ENCODE measurements at places on chromosomes 6 and 20.

DNA sequence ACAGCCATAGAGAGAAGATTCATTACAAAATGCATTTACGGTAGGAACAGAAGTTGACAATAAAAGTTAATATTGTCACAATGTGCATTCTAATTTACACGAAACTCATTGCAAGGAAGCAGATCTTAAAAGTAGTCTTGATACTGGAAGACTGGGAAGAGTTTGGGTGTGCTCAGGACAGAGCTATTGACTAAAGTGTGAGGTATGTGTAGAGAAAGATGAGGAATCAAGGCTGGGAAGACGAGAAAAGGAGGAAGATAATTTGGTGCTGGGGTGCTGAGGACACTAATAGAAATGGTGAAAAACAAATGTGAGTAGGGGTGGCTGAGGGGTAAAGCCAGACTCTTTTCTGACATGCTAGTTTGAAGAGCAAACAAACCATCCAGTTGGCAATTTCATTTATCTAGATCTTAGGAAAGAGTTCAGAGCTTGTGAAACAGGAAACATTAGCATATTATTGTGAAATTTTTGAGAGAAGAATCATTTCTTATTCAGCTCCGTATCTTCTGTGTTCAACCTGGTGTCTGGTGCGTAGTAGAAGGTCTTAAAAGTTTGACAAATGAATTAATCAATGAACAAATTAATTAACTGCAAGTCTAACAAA, 72.7 kb downstream of the ELOVL4 start:
- no peak for DNase-seq

DNA sequence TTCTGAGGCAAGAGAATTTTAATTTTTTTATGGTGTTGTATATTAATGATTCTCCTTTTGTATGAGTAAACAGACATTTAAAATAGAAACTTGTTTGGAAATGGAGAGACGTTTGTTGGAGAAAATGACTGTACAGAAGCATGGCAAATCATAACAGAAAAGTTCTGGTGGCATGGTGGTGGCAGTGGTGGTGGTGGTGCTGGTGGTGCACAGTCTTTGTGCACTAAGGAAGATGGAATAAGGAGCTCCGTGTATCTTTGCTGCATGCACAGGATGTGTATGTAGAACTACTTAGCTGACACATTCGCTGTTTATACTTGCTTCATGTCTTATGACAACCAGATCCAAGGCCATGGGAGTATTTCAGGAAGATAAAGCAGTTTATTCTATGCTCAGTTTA, 294.9 kb downstream of the UTRN start:
- no peak for DNase-seq

GRCh38 chr6:40743226-40743625, 156.1 kb upstream of the LRFN2 start:
- no peak for DNase-seq

DNA sequence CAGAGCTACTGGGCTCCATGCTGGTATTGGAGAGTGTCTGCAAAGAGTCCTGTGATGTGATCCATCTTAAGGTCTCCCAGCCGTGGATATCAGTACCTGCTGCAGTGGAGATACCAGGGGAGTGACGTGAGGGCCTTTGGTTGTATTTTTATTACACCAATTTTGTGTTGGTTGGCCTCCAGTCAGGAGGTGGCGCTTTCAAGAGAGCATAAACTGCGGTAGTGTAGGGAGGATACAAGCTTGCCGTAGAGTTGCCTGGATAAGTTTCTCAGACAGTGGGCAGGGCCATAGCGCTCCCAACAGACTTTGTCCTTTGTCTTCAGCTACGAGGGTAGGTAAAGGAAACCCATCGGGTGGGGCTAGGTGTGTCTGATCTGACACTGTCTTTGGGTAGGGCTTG, 113.0 kb upstream of the CEP162 start:
- no peak for DNase-seq

- DNase-seq = no peak
Observed at GRCh38 chr6:157600807-157601206, 219.8 kb downstream of the ZDHHC14 start.

GRCh38 chr6:22829070-22829469, 259.7 kb downstream of the HDGFL1 start:
- no peak for DNase-seq

DNA sequence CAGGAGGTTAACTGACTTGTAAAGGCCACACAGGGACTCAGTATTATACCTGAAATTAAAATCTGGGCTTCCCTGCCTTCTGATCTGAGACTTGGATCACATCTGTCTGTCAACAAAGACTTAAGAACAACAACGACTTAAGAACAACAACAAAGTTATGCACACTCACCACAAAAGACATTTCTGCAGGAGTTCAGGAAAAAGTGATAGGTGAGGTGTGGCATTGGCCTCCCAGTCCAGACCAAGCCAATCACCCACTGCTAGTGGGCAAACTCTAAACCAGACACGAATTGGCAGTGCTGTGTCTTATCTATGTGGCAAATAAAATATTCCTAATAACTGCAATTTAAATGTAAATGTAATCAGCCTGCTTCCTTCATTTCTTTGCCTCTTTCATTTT, 61.3 kb downstream of the PRDM1 start:
- DNase-seq = no peak

DNA sequence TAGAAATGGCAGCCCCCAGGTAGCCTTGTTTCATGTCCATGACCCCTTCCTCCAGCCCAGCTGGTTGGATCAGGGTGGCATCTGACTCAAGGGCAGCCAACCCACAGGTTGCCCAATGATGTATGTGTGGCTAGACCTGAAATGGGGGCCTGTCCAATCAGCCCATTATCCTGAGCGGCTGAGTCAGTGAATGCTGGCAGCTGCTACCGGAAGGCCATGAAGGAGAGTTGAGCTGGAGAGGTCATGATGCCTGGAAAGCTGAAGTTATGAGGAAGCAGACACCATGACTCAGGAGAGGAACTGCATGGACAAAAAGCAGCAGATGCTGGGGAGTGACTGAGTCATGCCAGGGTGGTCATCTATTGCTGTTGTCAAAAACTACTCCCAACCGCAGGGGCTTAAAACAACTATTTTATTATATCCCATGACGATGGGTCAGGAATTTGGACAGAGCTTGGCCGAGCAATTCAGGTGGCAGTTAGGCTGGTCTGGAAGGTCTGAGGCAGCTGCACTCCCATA, 67.3 kb downstream of the MDGA1 start:
- no peak for DNase-seq

- DNase-seq = no peak
Observed at GRCh38 chr20:49633643-49634042, 65.7 kb upstream of the PTGIS start.

- no peak for DNase-seq
Observed at GRCh38 chr6:37515712-37516075, 16.0 kb upstream of the CCDC167 start.

DNA sequence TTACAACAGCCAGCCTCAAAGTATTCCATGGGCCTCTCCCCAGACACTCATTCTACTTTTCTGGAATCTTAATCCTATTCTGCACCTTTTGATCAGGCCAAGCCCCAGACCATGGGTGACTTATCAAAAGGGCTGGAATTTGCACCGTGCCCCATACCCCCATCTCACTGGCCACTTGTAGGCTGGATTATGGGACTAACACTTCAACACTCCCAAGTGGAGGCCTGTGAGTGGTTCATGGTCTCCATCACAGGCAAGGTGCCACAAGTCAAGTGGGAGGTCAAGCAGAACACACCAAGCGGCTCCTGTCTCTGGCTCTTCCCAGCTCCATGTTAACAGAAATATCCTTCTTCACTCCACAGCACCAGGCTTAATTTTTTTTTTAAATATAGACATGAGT, 212.3 kb upstream of the HEY2 start:
- DNase-seq = no peak

DNA sequence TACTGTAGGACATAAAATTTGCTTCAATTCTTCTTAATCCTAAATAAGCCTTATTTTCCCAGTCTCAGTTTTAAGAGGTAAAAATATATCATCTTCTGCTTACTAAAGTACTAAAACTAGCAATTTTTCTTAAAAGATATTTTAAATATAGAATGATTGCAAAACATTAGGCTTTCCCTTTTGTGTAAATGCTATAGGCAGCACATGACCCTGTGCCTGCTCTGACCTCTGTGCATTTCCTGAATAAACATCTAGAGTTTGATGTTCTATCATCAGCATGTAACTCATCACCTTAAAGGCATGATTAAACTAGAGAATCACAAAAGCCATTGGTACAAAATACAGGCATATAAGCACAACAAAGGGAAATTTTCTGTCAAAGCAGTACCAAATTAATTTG, 422.7 kb downstream of the TFAP2B start:
- DNase-seq = no peak

DNA sequence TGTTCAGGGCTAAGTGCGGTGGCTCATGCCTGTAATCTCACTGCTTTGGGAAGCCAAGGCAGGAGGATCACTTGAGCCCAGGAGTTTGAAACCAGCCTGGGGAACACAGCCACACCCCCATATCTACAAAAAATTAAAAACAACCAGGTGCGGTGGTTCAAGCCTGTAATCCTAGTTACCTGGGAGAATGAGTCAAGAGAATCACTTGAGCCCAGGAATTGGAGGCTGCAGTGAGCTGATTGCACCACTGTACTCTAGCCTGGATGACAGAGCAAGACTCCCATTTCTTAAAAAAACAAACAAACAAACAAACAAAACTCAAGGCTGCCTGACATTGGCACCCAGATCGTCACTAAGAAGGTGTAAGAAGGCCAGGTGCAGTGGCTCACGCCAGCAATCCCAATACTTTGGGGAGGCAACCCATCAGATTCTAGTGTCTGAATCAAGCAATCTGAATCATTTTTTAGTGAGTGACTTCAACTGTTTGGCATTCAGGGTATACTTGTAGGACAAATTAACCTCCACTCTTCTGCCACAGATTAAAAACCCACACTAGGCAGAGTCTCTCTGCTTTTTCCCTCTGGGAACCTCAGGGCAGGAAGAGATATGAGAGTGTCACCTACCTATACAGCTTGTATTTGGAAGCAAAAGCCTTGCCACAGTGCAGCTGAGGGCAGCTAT, 6.1 kb downstream of the PLAGL2 start:
- DNase-seq = no peak

DNA sequence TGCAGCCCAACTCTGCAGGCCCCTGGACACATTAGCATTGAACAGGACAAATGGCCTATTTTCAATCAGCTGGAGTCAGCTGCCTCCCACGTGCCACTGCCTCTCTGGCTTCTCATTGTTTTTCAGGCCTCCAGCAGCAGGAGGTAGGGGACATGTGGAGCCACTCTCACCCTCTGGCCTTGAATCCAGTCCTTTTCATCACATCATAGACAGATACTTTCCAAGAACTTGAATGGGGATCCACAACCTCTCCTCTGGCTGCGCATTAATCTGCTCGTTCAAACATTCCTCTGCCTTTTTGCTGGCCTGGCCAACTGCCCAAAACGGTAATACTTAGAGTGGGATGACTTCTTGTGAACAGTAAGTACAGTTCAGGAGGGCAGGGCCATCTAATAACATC, 592.3 kb downstream of the PKHD1 start:
- DNase-seq = no peak

GRCh38 chr6:44415873-44416502, 28.5 kb downstream of the CDC5L start:
- no peak for DNase-seq

GRCh38 chr6:31354158-31354863, 2.7 kb downstream of the HLA-B start:
- DNase-seq = peak; percentile 19

DNA sequence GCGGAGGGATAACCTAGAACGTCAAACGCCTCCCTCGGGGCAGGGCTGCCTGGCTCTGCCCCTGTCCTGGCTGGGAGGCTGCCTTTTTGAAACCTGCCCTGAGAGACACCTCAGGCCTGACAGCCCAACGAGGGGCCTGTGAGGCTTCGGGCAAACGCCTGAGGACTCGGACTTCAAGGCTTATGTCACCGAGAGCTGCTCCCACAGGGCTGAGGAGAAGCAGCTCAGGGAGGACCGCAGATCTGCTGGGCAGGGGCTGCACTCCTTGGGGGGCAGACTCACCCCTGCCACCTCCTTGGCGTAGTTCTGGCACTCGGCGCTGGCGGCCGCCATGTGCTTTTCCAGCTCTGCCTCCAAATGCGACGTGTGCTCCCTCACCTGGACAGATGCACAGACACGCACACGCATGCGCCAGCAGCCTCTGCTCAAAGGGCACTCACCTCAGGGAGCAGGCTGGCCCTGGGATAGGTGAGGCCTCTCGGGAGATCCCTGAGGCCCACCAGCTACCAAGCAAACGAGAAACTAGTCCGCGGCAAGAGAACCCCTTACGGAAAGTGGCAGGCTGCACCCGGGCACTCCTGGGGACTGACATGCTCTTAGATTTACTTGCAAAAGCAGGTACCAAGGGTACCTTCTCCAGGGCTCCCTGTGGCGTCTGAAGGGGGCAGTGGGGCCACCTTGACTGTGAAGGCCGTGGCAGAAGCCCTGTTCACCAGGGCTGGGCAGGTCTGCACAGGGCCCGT, 49.6 kb downstream of the DSTN start:
- no peak for DNase-seq

DNA sequence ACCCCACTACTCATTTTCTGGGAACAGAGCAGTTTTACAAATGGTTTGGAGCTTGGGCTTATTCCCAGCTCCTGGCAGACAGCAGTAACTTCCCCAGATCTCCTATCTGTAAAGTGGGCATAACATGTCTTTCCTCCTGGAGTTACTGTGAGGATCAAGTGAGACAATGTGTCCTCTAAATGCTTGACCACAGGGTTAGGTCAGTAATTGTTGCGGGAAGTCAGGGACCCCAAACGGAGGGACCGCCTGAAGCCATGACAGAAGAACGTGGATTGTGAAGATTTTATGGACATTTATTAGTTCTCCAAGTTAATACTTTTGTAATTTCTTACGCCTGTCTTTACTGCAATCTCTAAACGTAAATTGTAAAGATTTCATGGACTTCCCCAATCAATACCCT, 15.3 kb upstream of the ZNFX1 start:
- no peak for DNase-seq

- DNase-seq = no peak
Observed at GRCh38 chr6:107272246-107272645, 156.9 kb upstream of the BEND3 start.

DNA sequence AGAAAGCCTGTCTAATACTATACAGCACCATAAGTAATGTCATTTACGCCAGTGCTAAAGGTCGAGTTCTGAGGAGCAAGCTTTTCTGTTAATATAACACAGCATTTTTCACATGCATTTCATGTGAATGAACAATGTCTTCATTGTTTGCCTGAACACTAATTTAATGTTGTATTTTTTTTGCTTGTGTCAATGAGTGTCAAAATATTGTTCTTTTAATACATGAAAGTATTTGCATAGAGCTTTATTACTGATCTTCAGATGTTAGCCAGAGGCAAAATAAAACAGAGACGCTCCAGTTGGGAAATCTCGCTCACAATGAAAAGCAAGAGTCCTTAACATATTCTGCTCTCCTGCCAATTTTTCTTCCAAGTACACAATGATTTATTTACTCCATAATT, 151.8 kb downstream of the FOXC1 start:
- no peak for DNase-seq

DNA sequence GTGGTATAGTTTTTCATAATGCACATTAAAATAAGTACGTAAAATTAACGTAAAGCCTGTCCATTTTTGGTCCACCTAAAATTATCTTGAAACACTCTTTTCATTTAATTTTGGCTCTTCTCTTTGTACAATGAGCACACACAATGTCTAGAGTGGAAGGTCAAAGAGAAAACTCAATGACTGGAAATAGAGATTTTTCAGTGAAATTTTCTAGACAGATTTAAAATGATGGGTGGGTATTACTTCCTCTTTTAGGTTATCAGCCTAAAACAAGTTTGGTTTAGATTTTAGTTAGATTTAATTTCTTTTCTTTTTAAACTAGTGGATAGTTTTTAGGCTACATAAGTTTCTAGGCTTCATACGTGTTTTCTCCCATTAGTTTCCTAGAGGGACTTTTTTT, 24.9 kb downstream of the DSE start:
- peak; percentile 16 for DNase-seq
